Nephron progenitor cell (in vitro differentiated cells): ENCODE measurements at places on chromosomes 3 and 15.

- DNase-seq, result no peak
Observed at GRCh38 chr3:42122261-42123011, 31.3 kb downstream of the TRAK1 start.

- no peak for DNase-seq
Observed at GRCh38 chr3:144822671-144823070, 851.0 kb downstream of the DIPK2A start.

GRCh38 chr3:43010638-43011037, 31.5 kb downstream of the GASK1A start:
- no peak for DNase-seq

GRCh38 chr3:82567029-82567600, 805.7 kb upstream of the GBE1 start:
- no peak for DNase-seq

DNA sequence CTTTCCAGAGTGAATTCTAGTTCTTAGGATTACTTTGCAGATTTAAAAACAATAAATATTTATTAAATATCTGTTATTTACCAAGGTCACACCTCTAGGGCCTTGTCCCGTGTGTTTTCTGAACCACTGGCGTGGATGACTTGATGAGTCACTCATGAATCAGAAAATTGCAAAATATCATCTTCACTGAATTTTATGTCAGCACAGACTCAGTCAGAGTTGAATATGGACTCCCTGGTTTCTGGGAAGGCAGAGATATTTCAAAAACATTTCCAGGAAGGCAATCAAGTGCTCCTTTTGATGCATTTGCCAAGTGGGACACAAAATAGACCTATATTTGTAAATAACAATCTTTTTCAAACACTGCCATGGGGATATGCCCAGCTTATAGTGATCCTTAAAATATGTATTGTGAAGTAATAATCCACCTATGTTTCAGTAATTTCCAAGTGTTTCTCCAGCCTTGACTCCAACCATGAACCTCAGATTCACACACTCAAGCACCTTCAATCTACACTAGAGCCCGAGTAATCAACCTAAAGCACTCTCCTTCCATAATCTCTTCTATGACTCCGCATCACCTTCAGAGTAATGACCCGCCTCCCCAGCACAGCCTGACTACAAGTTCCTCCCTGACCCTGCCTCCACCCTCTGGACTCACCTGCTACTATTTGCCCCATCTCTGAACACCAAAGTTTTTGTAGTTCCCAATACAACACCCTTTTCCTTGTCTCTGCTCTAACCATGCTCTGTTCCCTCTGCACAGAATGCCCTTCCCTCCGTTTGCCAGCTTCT, 24.3 kb downstream of the DPH3 start:
- DNase-seq, result no peak

- DNase-seq, result no peak
Observed at GRCh38 chr3:48397767-48398681, 26.0 kb downstream of the FBXW12 start.

DNA sequence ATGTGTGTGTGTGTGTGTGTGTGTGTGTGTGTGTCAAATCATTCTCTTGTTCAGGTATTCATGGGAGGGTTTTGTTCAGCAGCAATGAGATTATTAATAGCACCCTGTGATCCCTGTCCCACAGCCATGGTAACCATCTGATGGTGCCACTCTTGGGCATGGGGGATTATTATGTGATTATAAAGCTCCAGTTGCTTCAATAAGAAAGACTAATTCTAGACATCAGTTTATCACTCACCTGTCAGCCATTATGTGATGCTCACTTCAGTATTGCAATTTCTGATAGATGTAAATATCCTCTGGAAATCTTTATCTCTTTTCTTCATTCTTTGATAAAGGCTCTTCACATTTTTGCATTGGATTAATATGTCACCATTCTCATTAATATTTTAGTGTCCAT, 145.9 kb upstream of the POU1F1 start:
- DNase-seq, result no peak

DNA sequence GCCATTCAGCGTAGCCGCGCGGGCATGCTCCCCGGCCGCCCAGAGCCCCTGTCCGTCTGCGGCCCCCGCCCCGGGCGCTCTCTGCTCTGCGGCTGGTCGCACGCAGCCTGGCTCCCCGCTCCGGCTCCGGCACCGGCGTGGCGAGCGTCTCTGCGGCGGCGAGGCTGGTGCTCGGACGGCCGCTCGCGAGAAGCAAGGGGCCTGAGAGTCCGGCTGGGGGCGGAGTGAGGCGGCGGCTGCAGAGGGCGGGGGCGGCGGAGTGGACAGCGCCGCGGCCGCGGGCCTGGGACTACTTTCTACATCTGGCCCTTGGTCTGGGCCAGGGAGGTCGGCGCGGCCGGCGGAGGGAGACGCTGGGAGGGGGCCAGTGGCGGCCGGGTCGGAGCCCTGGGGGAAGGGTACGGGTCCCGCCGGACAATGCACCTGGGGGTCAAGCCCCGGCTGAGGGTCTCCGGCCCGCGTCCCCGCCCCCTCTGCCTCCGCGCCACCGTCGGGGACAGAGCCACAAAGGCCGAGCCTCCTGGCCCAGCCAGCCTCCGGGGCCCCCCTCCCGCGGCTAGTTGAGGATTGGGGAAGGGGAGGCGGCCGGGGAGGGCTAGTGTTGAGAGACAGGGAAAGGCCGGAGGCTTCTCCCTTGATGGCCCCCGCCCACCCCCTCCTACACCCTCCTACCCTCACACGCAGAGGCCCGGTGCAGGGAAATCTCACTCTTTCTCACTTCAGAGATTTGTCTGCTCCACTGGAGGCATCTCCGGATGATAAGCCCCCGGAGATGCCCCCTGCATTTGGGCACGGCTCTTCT, at the start of gene PRTG:
Gene PRTG (minus strand): TSS at position 226 of the 802 bp plus-strand sequence. CDS start 221 bp downstream, at position 5.
- DNase-seq, result peak; percentile 92

- no peak for DNase-seq
Observed at GRCh38 chr15:31352911-31353811, 26.5 kb downstream of the KLF13 start.

DNA sequence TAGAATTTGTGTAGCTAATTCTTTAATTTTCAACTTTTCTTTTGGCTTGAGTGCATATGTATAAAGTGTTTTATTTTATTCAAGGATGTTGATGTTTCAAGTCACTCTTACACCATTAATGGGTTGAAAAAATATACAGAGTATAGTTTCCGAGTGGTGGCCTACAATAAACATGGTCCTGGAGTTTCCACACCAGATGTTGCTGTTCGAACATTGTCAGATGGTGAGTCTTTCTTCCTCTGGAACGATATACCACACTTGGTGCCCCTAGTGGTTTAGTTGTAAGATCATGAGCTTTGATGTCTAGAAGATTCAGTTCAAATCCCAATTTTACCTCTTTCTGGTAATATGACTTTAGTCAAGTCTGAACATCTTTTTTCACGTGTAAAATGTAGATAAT, 119.3 kb downstream of the HCN4 start:
- no peak for DNase-seq

- no peak for DNase-seq
Observed at GRCh38 chr3:122786066-122786465, 7.6 kb downstream of the HSPBAP1 start.

DNA sequence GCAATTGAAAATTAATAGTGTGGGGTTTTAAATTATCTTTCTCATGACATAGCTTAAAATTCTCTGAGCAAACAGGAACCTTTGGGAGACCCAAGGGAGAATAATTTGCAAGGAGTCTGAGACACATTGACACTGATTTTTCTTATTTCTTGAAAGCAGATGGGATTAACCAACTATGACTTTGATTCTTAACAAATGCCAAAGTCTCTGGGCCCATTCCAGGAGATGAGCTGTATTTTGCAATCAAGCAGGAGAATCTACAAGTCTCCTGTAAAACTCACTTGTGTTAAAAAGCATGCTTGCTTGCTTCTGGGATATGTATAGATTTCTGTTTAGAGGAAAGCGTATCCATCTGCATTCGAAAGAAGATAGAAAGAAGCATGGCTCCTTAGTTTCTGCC, 71.3 kb upstream of the STT3B start:
- no peak for DNase-seq

- DNase-seq, result no peak
Observed at GRCh38 chr15:35481992-35482391, 64.0 kb downstream of the DPH6 start.

DNA sequence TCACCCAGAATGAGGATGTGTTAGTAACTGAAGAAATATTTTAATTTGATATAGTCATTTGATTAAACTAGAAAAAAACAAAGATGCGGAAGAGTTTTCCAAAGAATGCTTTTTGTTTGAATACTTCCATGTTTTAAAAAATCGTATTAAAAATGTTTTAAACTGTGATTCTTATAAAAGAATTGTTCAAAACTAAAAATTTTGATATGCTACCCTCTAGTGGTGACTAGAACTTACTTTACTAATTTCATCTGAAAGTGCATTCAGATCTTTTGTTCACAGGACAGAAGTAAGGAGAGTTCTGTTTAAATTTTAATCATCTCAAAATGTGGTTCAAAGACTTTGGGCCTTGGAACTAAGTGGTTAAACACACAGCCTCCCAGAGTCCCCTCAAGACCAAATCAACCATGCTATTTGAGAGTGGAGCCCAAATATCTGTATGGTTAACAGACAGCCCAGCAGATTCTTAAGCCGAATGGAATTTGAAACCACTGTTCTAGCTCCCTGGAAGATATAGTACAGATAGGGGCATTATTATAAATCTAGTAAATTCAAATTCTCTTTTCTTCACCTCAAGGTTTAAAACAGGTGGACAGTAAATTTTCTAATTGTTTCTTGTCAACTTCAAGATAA, 45.2 kb upstream of the SYNPR start:
- no peak for DNase-seq

- no peak for DNase-seq
Observed at GRCh38 chr15:29107291-29107890, 162.2 kb downstream of the NSMCE3 start.

- DNase-seq, result no peak
Observed at GRCh38 chr3:151276687-151277042, 1.7 kb downstream of the P2RY14 start.

DNA sequence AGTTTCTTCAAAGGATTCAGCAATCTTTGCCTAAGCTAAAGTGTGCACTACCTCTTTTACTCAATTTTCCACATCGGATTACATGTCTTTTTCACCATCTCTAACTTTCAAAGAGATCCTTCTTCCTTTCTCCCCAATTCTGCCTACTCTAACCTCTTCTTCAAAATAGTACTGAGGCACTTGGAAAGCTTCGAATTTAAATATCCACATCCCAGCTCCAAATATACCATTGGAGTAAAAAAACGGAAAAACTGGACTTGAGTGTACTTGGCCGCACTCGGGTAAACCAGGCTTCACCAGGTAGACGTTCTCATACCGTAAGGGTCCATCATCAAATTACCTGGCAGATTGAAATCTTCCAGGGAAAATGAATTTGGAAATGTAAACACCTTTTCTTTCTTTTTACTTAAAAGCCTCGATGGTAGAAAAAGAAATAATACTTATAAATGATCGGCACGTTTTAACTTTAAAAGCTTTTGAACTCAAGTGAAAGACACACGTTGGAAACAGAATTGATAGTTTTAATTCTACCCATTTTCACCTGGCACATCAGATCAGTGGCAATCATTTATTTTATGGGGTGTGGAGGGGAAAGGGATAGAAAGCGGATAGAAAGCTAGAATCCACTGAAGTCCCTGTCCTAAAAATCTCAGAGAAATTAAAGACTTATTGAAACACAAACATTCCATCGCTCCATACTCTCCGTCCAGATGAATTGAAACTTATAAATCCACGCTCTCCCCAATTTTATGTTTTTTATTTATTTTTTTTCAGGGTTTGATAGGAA, 8.2 kb upstream of the MEIS2 start:
- no peak for DNase-seq

GRCh38 chr3:47414666-47415587, 34.1 kb downstream of the PTPN23 start:
- no peak for DNase-seq

GRCh38 chr3:23697416-23697815, 108.3 kb upstream of the UBE2E1 start:
- DNase-seq, result no peak

DNA sequence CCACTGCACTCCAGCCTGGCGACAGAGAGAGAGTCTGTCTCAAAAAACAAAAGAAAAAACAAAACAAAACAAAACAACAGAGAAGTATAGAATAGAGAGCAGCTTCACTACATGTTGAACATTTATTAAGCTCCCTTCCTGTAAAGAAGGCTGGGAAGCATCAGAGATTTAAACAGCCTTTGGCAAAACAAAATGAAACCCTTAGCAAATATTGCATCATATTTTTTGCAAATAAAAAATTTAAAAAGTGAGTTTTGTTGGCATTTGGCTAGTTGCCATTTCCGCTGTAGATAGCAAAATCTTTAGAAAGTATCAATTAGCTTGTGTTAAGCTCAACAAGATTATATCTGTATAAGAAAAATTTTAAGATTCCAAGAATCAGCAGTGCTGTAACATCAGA, 151.2 kb downstream of the SERPINI1 start:
- no peak for DNase-seq

GRCh38 chr3:54628888-54629441, 298.9 kb downstream of the LRTM1 start:
- no peak for DNase-seq

DNA sequence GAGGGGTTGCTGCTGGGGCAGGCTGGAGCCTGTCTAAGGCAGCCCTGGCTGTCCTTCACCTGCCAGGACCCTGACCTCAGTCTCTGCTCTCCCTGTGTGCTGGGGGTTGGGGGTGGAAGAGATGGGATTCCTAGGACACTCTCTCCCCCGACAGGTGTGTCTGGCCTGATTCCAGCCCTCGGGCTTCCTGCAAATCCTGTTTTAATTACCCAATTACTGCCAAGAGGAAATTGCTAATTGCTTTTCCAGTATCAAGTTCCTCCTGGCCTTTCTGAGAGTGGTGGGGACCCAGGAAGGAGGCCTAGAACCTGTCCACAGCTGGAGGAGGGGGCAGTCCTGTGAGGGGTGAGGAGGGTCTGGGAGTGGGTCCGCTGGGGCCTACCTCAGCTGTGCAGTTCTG, 15.8 kb downstream of the PLXNA1 start:
- no peak for DNase-seq

GRCh38 chr15:52359722-52360121, 64.1 kb upstream of the MYO5C start:
- DNase-seq, result no peak

DNA sequence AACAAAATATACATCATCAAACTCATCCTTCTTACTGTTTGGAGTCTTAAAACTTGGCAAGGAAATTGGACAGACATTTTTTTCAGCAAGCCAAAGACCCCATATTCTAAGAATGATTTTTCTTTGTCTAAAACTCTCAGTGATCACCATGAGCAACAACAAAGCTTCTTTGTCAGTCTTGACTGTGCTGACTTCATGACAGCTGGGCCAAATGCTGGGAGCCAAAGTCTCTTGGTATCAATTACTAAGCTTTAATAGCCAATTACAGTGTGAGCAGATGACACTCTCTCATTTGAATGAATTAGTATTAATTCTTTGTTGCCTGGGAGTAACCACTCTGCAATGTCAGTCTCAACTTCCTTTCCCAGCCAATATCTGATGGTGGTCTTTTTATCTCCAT, 48.1 kb upstream of the GK5 start:
- DNase-seq, result no peak

- DNase-seq, result no peak
Observed at GRCh38 chr3:158091531-158091930, 14.7 kb downstream of the SHOX2 start.

DNA sequence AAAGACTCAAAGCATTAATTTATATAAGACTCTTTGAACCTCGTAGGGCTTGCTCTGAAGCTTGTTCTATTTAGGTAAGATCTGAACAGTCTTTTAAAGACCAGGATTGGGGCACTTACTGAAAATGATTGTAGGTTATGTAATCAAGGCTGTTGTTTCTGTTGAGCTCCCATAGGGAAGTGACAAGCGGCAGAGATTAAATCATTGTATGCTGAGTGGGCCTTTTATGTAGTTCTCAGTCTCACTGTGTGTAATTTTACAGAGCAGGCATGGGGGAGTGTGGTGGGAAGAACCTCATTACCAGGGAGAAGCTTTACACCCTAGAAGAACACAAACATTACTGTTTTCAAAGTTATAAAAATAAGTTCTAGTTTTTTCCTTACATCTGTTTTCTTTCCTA, 160.0 kb upstream of the SNTN start:
- no peak for DNase-seq
